ENCODE measurements at places on chromosomes 1 and 21. TPM values are rescaled to one million over a fixed set of nuclear protein-coding genes. Genes with fewer than 3 reads are reported as not detected.

- no peaks in the 10 kb centered on the region for H3K4me1 ChIP-seq
- no peak overlapping the region for H3K4me3 ChIP-seq
- DNase-seq, result no peak
- no peak overlapping the region for H3K27ac ChIP-seq
- H3K36me3 ChIP-seq, result no peaks in the 10 kb centered on the region
These were observed 96.0 kb upstream of the ERRFI1 start for GRCh38 chr1:8122160-8122476.

The B4GALT3 gene
- polyA plus RNA-seq, result 34.6 TPM

- no peaks in the 10 kb centered on the region for H3K36me3 ChIP-seq
- H3K4me3 ChIP-seq, result no peak within 1 kb of the TSS
- H3K4me1 ChIP-seq, result no peaks in the 10 kb centered on the region
- H3K27ac ChIP-seq, result no peak within 1 kb of the TSS
- H3K27me3 ChIP-seq, result peaks cover 5% of the 10 kb centered on the region
These were observed at the start of gene ADORA1 for GRCh38 chr1:203127666-203128430. Gene ADORA1, plus strand, starts transcription at chr1:203127726. Its CDS starts 1,116 bp downstream, at chr1:203128842.

- no peak overlapping the region for H3K27ac ChIP-seq
- H3K4me3 ChIP-seq, result no peak overlapping the region
These were observed 21.3 kb upstream of the ZNF326 start for GRCh38 chr1:89973471-89974127.

GRCh38 chr1:8751984-8752383, 65.5 kb downstream of the RERE start:
- H3K36me3 ChIP-seq, result no peaks in the 10 kb centered on the region
- H3K27me3 ChIP-seq, result no peaks in the 10 kb centered on the region
- DNase-seq, result no peak
- no peak overlapping the region for H3K27ac ChIP-seq

DNA sequence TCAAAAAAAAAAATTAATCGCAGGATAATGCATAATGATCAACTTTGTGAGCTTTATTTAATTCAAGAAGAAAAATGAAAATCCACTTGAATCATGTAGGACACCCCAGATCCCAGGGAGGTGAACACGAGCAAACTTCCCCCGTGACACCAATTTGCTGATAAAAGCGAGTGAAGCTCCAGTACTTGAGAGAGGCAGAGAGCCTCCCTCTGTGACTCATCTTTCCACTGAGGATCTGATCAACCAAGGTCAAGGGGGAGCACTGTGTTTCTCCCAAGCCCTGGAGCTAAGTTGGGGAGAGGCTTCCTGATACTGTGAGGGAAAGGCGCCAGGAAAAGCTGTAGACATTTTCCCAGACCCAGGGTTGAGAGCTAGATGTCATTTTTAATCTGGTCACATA, 160.9 kb downstream of the SLC44A5 start:
- H3K4me1 ChIP-seq, result no peaks in the 10 kb centered on the region
- no peaks in the 10 kb centered on the region for H3K36me3 ChIP-seq
- H3K4me3 ChIP-seq, result no peak overlapping the region
- no peaks in the 10 kb centered on the region for H3K27me3 ChIP-seq
- no peak for DNase-seq
- H3K27ac ChIP-seq, result no peak overlapping the region

DNA sequence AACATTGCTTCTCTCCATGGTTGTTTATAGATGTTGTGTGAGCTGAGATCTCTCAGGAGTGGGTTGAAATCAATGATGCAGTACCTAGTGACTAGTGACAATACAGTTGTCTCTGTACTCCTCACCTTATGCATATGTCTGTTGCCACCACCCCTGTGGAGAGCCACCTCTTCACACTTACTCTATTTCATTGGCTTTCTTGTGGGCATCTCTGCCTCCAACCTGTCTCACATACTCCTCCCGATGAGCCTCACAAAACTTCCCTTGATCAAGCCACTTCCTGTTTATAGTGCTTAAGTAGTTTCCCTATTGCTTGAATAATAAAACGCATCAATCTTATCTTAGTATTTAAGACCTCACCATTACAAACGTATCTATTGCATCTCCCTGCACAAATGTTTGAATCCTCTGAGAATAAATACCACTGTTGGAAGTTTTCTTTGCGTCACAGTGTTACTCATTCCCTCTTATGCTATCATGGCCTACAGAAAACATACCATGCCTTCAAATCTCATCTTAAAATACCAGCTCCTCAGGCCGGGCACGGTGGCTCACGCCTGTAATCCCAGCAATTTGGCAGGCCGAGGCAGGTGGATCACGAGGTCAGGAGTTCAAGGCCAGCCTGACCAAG, 54.7 kb upstream of the GREM2 start:
- H3K4me1 ChIP-seq, result no peaks in the 10 kb centered on the region
- no peaks in the 10 kb centered on the region for H3K36me3 ChIP-seq
- no peak for DNase-seq
- no peak overlapping the region for H3K4me3 ChIP-seq
- H3K27me3 ChIP-seq, result no peaks in the 10 kb centered on the region

DNA sequence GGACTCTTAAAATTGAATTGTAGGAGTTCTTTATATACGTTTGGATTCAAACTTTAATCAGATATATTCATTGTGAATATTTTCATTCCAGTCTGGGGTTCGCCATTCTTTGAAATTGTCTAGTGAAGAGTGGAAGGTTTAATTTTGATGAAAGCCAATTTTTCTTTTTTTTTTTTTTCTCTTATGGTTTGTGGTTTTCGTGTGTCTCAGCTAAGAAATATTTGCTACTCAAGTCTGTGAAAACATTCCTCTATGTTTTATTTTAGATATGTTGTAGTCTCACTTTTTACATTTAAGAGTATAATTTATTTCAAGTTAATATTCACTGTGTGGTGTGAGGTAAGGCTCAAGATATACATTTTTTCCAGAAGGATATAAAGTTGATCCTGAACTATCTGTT, 220.5 kb downstream of the KCNT2 start:
- no peaks in the 10 kb centered on the region for H3K27me3 ChIP-seq
- H3K4me1 ChIP-seq, result no peaks in the 10 kb centered on the region
- no peak overlapping the region for H3K27ac ChIP-seq
- no peak for DNase-seq
- H3K4me3 ChIP-seq, result no peak overlapping the region
- no peaks in the 10 kb centered on the region for H3K36me3 ChIP-seq

GRCh38 chr1:24540906-24541710, 14.8 kb upstream of the NCMAP start:
- H3K27me3 ChIP-seq, result no peaks in the 10 kb centered on the region
- no peaks in the 10 kb centered on the region for H3K4me1 ChIP-seq
- no peaks in the 10 kb centered on the region for H3K36me3 ChIP-seq
- no peak overlapping the region for H3K4me3 ChIP-seq
- H3K27ac ChIP-seq, result peak overlapping the region; percentile 70

DNA sequence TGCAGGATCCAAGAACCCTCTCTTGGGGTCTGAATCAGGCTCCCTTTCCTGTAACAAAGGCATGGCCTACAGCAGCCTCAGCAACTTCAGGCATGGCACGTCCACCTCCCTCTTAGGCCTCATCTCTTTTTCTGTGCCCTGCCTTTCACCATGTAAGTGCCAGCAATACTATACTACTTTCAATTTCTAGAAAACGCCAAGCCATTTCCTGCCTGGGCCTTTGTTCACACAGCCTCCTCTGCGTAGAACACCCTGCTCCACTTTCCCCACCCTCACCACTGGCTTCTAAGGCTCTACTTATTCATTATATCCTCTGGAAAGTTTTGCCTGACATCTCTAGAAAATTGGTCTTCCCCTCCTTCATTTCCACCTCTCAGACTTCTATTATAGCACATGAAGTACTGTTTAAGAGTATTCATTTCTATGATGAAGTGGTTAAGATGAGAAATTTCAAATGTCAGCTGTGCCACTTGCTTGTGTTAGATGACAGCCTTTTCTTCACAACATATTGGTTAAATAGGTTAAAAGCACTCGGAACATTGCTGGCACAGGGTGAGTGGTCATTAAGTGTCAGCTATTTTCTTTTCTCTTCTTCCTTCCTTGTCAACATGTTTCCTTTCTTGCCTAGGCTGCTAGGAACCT, 41.6 kb upstream of the VWA5B1 start:
- no peak overlapping the region for H3K4me3 ChIP-seq
- H3K27me3 ChIP-seq, result peaks cover 12% of the 10 kb centered on the region
- no peak overlapping the region for H3K27ac ChIP-seq
- no peaks in the 10 kb centered on the region for H3K36me3 ChIP-seq

- peaks cover 65% of the 10 kb centered on the region for H3K4me1 ChIP-seq
- peaks cover 15% of the 10 kb centered on the region for H3K36me3 ChIP-seq
- peak; percentile 86 for DNase-seq
- H3K4me3 ChIP-seq, result no peak overlapping the region
These were observed 6.1 kb downstream of the SKI start for GRCh38 chr1:2233997-2234761.

- no peaks in the 10 kb centered on the region for H3K36me3 ChIP-seq
- H3K27ac ChIP-seq, result no peak overlapping the region
- no peaks in the 10 kb centered on the region for H3K27me3 ChIP-seq
- H3K4me1 ChIP-seq, result no peaks in the 10 kb centered on the region
- H3K4me3 ChIP-seq, result no peak overlapping the region
- peak; percentile 6 for DNase-seq
These were observed 37.6 kb downstream of the DIPK1A start for GRCh38 chr1:92923664-92924063.

The GPR161 gene
- polyA plus RNA-seq, result 3.0 TPM

- H3K4me3 ChIP-seq, result no peak overlapping the region
- peaks cover 5% of the 10 kb centered on the region for H3K4me1 ChIP-seq
- H3K27ac ChIP-seq, result peak overlapping the region; percentile 44
- no peaks in the 10 kb centered on the region for H3K27me3 ChIP-seq
- DNase-seq, result no peak
- peaks cover 3% of the 10 kb centered on the region for H3K36me3 ChIP-seq
These were observed 2.2 kb downstream of the IL10RB start for GRCh38 chr21:33268393-33268736.

The ARHGEF16 gene
- 8.2 TPM for polyA plus RNA-seq

The LYST gene
- 9.8 TPM for polyA plus RNA-seq

GRCh38 chr1:245428681-245429080, 273.9 kb downstream of the KIF26B start:
- DNase-seq, result no peak
- no peak overlapping the region for H3K4me3 ChIP-seq
- no peaks in the 10 kb centered on the region for H3K4me1 ChIP-seq
- no peaks in the 10 kb centered on the region for H3K27me3 ChIP-seq
- H3K27ac ChIP-seq, result no peak overlapping the region
- H3K36me3 ChIP-seq, result no peaks in the 10 kb centered on the region

The TSNAX gene
- polyA plus RNA-seq, result 11.4 TPM

GRCh38 chr1:161333166-161333565, 19.0 kb downstream of the SDHC start:
- peaks cover 19% of the 10 kb centered on the region for H3K36me3 ChIP-seq
- no peak overlapping the region for H3K4me3 ChIP-seq
- DNase-seq, result no peak

DNA sequence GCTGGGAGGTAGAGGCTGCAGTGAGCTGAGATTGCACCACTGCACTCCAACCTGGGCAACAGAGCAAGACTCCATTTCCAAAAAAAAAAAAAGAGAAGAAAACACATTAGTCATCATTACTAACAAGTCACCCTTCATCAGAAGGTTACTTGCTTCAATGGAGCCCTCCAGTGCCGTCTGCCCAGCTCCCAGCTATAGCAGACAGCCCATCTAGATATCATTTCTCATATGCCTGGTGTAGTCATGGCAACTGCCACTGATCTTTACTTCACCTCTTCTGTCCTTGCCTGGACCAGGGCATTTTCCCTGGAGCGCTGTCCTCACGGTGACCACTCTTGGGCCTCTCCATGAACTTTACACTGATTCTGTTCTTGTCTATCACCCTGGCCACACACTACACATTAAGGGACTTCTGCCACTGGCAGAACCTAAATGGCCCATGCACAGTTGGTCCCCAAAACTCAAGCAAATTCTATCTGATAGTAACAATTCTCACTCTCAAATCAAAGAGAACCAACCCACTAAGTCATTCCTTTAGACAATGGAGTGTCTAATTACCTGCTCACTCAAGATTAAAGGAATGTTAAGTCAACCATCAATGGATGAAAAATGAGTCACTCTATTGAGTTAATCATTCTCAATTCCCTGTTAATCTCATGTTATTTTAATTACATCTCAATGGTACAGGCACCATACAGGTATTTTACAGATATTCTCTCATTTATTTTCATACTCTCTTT, 12.9 kb downstream of the GPA33 start:
- DNase-seq, result no peak
- H3K36me3 ChIP-seq, result no peaks in the 10 kb centered on the region
- no peaks in the 10 kb centered on the region for H3K4me1 ChIP-seq
- no peak overlapping the region for H3K27ac ChIP-seq
- H3K4me3 ChIP-seq, result no peak overlapping the region

DNA sequence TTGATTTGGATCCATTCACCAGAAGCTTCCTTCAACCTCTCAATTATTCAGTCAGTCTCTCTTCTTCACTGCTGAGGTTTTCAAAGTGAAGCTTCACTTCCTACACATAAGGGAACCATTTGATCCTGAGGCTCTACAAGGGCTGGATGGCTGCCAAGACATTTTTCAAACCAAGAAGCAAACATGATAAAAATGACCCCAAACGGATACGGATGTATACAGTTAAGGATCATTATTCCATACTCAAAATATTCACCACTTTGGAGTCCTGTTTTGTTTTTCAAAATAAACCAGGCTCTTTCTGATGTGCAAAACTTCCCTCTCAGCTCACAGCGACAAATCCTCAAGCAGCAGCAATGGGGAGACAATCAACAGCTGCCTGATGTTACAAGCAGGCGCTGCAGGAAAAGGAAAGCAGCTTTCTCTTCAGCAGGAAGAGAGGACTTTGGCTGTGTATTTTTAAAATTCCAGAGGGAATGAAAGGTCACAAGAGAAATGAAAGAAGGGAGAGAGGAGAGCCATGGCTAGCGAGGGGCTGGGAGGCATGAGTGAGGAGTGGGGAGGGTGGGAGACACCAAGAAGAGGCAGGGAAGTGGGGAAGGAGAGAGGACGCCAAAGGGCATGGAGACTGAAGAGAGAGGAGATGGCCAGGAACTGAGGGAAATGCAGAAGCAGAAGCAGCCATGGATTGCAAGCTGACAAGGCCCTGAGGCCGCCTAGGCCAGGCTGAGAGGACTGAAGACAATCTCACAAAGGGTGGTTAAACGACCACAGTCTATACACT, 145.4 kb downstream of the SLC45A1 start:
- no peaks in the 10 kb centered on the region for H3K27me3 ChIP-seq
- peak; percentile 99 for DNase-seq
- no peak overlapping the region for H3K4me3 ChIP-seq
- peaks cover 10% of the 10 kb centered on the region for H3K4me1 ChIP-seq
- H3K27ac ChIP-seq, result peak overlapping the region; percentile 97
- no peaks in the 10 kb centered on the region for H3K36me3 ChIP-seq

The PLA2G4A gene
- 5.4 TPM for polyA plus RNA-seq

GRCh38 chr1:187384504-187384903, 555.8 kb downstream of the PLA2G4A start:
- H3K27ac ChIP-seq, result no peak overlapping the region
- no peak overlapping the region for H3K4me3 ChIP-seq
- no peak for DNase-seq
- H3K36me3 ChIP-seq, result no peaks in the 10 kb centered on the region

The MIXL1 gene
- polyA plus RNA-seq, result 0.03 TPM

- no peak for DNase-seq
- no peaks in the 10 kb centered on the region for H3K36me3 ChIP-seq
- no peaks in the 10 kb centered on the region for H3K27me3 ChIP-seq
- H3K4me3 ChIP-seq, result no peak overlapping the region
These were observed 92.5 kb downstream of the PBX1 start for GRCh38 chr1:164651351-164651951.

GRCh38 chr1:152760551-152761190, 2.8 kb downstream of the KPRP start:
- H3K4me3 ChIP-seq, result no peak overlapping the region
- no peak for DNase-seq
- no peaks in the 10 kb centered on the region for H3K4me1 ChIP-seq
- no peaks in the 10 kb centered on the region for H3K36me3 ChIP-seq
- H3K27me3 ChIP-seq, result no peaks in the 10 kb centered on the region
- H3K27ac ChIP-seq, result no peak overlapping the region
